ENCODE measurements at places on chromosomes 1 and 21. TPM values are rescaled to one million over a fixed set of nuclear protein-coding genes. Genes with fewer than 3 reads are reported as not detected.

SLC45A3 gene
- total RNA-seq, result 0.51 TPM

- no peak for DNase-seq
Observed at GRCh38 chr1:29743264-29743663, 506.9 kb downstream of the PTPRU start.

DNA sequence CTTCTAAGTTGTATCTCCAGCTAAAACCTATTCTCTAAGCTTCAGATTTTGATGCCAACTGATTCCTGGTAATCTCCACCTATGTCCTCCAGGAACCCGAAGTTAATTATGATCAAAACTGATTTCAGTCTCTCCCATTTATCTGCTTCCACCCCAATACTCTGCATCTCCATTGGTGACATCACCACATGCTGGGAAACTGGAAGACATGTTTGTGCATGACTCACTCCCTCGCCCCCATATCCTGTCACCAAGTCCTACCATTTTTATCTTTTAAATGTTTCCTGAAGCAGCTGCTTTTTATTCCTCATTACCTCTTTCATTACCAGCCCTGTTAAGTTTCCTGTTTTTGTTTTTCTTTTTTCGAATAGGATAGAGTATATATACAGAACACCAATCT is 228.5 kb downstream of the LRRC40 start:
- DNase-seq, result no peak

- no peak for DNase-seq
Observed at GRCh38 chr21:43771698-43772424, 4.2 kb downstream of the CSTB start.

DNA sequence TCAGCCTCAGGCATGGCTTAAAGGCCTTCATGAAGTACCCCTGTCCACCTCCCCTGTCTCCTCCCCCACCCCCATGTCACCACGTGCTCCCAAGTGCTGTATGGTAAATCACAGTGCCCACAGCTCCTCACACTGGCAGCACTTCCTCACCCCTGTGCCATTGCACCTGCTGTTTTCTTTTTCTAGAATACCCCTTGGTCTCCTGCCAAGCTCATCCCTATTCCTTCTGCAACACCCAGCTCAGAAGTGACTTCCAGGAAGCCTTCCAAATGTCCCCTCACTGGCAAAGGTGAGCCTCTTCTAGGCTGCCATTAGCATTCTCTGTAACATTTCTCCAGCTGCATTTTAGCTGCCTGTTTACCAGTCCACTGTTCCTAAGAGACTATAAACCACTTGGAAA is 9.4 kb downstream of the AKNAD1 start:
- no peak for DNase-seq

DNA sequence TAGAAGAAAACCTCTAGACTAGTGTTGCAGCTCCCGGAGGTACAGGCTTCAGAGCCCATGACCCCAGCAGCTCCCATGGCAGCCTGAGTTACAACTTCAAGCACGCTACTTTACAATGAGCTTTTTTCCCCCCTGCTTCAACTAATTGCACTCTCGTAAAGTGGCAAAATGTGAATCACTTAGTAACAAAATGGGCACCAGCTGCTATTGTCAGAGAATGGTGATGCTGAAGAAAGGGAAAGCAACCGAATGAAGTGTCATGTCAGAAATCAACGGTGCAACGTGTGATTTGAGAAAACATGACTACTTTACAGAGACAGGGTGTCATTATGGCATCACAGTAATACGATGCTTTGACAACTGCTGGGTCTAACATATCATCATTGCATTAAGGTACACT is 40.5 kb downstream of the ESRRG start:
- DNase-seq, result no peak

All from uterus (tissue), 4 donors.